ENCODE measurements at places on chromosomes 5 and 9. TPM values are rescaled to one million over a fixed set of nuclear protein-coding genes. Genes with fewer than 3 reads are reported as not detected.

The PLAC8L1 gene
- not detected for total RNA-seq

The PTGDS gene
- not detected for total RNA-seq

The MLANA gene
- total RNA-seq: 0.11 TPM

The TXN gene
- total RNA-seq: 470 TPM

The SOX30 gene
- not detected for total RNA-seq

The KLF4 gene
- total RNA-seq: not detected
